ENCODE measurements at places on chromosomes 3 and 15.
A peak's percentile ranks its signal among the peaks of the same experiment; 100 is the strongest.

- no peak for DNase-seq
These were observed 114.5 kb downstream of the GMPS start for GRCh38 chr3:155984791-155985417.

- no peak for DNase-seq
These were observed 696.6 kb upstream of the NAALADL2 start for GRCh38 chr3:174162550-174162949.

DNA sequence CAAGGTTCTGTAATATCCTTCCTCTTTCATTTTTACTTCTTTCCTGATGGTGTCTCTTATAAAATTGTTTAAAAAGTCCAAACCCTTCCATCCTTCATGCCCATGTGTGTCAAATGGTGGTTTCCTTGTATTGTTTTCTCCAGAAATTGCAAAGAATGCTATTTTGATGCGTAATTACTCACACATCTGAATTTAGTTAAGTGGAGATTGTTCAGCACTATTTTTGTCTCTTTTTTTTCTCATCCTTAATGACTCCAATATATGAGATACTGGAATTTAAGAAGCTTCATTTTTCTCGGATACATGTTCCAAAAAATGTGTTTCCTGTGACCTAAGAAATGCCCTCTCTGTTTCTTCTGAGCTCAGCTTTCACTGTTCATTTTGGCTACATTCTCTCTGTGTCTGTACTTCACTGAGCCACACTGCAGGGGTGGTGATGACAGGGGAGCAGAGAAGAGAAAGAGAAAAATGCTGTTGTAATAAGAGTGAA, 799.8 kb downstream of the DIPK2A start:
- DNase-seq: no peak

DNA sequence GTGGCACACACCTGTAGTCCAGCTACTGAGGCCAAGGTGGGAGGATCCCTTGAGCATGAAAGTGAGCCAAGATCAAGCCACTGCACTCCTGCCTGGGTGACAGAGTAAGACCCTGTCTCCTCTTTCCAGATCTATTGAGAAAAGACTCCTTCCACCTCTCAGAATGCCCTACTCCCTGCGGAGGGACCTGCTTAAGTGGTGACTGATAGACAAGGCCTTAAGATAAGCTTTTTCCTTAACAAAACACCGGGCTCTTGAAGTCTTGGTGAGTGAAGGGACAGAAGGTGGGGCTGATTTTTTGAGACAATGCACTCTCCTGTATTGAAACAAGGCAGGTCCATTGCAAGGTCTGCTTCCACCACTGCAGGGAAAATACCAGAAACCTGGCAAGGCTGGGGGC, 338.4 kb upstream of the FRG2C start:
- DNase-seq: no peak

- DNase-seq: no peak
These were observed 1271.3 kb downstream of the ROBO1 start for GRCh38 chr3:78496501-78496900.

GRCh38 chr3:161028555-161029153, 76.5 kb downstream of the B3GALNT1 start:
- no peak for DNase-seq

DNA sequence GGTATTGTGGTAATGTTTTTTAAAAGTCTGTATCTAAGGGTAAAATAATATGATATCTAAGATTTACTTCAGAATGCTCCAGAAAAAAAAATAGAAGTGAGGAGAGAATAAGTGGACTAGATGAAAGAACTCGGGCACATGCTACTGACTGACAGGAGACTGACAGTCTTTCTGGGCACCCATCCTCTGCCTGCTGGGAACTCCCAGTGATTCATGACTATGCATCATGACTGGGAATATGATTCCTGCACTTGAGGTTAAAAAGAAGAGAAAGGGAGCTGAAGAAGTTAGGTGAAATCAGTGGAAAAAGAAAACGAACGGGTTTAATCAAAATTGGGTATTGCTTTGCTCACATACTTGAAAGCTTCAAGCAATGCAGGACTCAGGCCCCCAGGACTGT, 35.7 kb upstream of the SPSB4 start:
- DNase-seq: no peak

DNA sequence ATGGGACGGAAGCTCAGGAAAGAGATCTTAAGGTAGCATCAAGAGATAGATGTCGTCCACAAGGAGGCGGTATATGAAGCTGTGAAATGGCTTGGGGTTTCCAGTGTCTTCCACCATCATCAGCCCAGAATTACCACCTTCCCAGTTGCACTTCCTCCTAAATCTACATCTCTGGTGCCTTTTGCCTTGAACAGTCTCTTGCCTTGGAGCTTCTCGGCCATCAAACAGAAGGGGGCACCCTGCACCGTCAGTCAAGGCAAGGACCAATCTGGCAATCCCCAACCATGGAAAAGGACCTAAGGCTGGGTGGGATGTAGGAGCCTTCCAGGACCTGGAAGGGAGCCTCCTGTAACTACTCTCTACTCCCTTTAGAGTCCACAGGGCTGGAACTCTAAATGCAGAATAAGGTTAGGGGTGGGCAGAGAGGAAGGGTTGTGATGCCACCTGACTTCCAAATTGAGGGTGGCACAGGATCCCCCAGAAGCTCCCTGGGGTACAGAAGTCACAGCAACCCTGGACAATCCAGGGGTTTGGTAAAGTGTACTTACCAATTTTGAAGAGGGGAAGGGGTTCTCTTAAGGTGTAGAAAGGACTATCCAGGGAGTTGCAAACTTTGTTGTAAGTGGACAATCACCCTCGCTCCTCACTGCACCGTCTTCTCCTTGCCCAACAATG, 1.0 kb upstream of the RYR3 start:
- DNase-seq: peak; percentile 70

GRCh38 chr3:2727101-2727500, 383.1 kb downstream of the IL5RA start:
- DNase-seq: no peak

- no peak for DNase-seq
These were observed 9.1 kb downstream of the PLXND1 start for GRCh38 chr3:129597087-129597999.

- no peak for DNase-seq
These were observed 122.6 kb downstream of the LRIG1 start for GRCh38 chr3:66378256-66378655.

GRCh38 chr3:13086531-13086981, 13.3 kb upstream of the IQSEC1 start:
- no peak for DNase-seq

- DNase-seq: no peak
These were observed 22.3 kb downstream of the CFAP92 start for GRCh38 chr3:128971421-128972100.

- no peak for DNase-seq
These were observed 209.5 kb upstream of the SUCLG2 start for GRCh38 chr3:67863869-67864268.

All from posterior cingulate gyrus (tissue), 11 donors.